ENCODE measurements at places on chromosomes 6 and 20.

GRCh38 chr20:37725855-37726254 lies 32.0 kb downstream of the CTNNBL1 start:
- no peak for DNase-seq

DNA sequence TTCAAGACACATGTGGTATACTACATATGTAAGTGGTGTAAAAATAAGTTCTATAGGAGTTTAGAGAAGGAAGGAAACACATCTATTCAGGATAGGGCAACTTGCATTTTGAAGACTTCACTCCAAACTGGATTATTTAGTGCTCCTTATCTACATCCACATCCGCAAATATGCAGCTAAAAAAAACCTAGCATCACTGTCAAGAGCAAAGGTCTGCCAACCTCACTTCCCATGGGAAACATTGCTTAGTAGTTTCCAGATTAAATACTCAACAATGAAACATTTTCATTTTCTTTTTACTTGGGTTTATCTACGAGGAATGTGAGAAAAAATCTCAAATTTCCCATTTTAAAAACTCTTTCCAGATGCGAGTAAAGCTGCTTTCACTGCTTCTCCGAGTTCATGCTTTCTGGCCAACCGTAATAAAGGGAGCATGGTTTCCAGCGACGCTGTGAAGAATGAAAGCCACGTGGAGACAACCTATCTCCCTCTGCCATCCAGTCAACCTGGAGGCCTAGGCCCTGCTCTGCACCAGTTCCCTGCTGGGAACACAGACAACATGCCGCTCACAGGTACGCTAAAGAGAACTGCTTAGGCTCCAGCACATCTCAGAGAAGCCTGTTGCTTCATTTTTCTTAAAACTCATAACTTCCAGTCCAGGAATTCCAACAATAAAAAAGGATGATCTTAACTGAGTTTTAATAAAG lies 48.2 kb downstream of the RFX6 start:
- DNase-seq, result no peak

DNA sequence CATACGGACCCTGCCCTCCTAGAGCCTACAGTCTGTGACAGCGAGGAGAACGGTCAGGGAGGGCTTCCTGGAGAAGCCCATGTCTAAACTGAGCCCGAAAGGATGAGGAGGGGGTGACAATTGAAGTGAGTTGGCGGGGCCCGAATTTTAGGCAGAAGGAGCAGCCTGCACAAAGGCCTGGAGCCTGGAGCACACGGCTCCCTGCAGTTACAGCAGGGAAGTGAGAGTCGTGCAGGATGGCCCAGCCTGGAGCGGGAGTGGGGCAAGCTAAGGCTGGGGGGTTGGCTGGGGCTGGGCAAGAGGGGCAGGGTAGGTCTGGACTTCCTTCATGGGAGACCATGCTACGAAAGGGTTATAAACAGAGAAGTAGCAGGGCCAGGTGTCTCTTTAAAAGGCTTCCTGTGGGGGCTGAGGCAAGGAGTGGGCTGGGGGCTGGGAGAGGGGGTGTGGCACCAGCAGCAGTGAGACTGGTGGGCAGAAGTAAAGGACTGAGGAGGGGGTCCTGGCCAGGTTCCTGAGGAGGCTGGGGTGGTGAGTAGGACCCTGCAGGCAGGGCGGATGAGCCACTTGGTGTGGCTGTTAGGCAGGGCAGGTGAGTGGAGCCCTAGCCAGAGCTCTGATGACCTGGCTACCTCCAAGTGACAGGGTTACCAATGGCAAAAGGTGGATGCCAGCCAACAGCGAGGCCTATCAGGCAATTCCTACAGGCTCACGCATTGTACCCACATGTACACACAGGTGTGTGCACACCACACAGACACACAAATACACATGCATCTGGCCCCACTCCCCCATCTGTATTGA lies 119.2 kb downstream of the MRPL14 start:
- DNase-seq, result peak; percentile 53

- DNase-seq, result no peak
Measured at GRCh38 chr6:159819932-159820640, 20.0 kb downstream of the PNLDC1 start.

GRCh38 chr6:156379392-156380289 lies 397.5 kb upstream of the ARID1B start:
- DNase-seq, result no peak

- DNase-seq, result no peak
Measured at GRCh38 chr6:23181356-23182110, 612.2 kb downstream of the HDGFL1 start.

DNA sequence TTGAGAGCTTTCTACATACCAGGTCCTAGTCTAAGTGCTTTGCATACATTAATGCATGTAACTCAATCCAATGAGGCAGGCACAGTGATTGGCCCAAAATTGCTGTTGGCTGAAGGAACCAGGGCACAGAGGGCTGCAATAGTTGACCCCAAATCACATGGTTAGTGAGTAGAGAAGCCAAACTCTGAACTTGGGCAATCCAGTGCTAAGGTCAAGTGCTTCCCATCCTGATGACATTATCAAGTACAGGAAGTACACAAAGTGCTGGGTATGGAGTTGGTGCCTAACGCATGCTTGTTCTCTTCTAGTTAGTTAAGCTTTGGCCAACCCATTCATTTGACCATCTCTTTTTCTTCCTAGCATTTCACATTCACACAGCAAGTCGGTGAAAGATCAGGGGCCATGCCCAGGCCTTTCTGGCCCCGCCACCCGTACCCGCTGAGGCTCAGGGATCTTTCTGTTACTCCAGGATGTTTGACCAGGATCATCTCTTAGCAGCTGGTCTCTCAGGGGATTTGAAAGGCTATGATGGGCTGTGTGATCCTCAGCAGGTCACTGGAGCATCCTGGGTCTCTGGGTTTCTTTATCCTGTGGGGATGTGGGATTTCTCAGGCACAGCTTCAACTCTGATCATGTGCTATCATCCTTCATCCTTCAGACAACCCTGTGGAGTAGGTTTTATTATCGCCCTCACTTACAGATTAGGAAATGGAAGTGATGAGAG lies 7.0 kb downstream of the KCNB1 start:
- DNase-seq, result no peak

GRCh38 chr6:86215323-86215722 lies 572.6 kb upstream of the SYNCRIP start:
- DNase-seq, result no peak

DNA sequence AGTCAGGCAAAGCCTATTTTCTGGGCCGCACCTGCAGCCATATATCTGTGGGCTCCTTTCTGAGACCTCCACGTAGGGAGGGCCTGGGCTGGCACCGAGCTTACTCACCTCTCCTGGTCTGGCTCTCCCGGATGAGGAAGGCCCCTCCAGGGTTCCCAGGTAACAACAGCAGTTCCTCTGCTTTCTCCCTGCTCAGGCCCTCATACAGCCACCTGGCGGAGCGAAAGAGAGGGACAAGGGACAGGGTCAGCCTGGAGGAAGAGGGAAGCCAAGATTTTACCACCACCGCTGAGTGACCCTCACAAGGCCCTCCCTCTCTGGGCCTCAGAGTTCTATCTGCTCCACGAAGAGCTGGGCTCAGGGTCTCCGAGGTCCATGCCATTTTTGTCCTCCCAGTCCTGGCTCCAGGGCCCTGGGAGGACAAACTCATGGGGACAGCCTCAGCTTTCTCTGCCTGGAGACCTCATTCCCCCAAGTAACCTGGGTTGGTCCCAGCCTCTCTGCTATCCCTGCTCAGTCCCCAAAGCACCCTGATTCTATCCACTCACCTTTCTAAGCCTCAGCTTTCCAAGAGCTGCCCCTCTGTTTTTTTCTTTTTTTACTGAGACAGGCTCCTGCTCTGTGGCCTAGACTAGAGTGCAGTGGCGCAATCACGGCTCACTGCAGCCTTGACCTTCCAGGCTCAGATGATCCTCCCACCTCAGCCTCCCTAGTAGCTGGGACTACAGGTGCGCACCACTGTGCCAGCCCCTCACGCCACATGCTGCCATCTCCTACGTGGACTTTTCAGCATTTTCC lies 13.3 kb downstream of the SLA2 start:
- no peak for DNase-seq

- DNase-seq, result no peak
Measured at GRCh38 chr6:25446830-25447569, 167.8 kb downstream of the CARMIL1 start.

DNA sequence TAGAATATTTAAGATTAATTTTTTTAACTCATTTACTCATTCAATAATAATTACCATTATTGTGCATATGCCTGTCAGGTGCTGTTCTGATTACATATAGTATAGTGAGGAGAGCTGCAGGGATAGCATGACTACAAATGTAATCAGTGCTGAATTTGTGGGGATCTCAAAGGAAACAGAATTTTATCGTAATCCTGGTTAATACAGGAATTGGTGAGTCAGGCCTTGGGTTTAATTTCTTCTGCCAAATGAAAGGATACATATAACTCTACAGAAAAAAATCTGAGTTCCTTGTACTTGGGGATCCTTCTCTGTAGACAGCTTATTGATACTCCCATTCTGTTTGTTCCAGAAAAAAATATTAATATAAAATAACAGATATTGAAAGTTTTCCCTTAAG lies 297.2 kb downstream of the GJA1 start:
- DNase-seq, result no peak

GRCh38 chr6:15474196-15474595 lies 188.6 kb downstream of the DTNBP1 start:
- no peak for DNase-seq

- no peak for DNase-seq
Measured at GRCh38 chr6:41335943-41336342, 535 bp downstream of the NCR2 start.

DNA sequence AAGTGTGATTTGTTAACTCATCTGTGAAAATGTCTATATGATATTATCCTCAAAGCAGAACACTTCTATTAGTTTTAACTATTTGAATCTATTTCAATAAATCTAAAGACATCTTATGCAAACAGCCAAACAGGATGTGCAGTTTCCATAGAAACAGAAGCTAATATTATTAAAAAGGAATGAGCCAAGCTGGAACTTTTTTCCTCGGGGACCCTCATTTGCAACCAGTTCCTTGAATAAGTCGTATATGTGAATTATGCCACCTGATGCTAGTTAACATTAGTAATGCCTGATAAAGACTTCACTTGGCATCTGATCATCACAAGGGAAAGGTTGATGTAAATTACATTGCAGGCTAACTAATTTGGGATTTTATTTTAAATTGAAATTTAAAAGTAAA lies 216.9 kb upstream of the SMLR1 start:
- no peak for DNase-seq

DNA sequence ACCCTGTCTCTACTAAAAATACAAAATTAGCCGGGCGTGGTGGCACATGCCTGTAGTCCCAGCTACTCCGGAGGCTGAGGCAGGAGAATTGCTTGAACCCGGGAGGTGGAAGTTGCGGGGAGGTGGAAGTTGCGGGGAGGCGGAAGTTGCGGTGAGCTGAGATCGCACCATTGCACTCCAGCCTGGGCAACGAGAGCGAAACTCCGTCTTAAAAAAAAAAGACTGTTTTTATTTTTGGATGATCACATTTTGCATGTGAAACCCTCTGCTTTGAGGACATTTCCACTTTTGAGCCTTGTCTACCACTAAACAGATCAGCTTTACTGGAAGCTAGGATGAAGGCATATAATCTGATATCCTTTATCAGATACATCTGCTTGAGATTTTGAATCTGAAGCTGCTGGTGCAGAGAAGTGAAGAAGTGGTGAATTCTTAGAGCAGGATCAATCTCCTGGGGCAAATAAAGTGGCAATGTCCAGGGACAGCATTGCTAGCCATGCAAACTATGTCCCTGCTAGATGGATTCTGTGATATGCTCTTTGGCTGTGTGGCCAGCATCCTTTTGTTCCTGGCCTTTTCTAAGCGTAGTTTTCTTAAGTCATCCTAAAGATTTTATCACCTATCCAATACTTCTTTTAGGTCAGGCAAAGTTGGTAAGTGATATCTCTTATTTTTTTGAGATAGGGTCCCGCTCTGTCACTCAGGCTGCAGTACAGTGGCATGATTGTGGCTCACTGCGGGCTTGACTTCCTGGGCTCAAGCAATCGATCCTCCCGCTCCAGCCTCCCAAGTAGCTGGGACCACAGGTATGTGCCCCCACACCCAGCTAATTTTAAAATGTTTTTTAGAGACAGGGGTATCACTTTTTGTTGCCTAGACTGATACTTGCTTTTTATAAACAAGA lies 23.3 kb downstream of the RBL1 start:
- no peak for DNase-seq

DNA sequence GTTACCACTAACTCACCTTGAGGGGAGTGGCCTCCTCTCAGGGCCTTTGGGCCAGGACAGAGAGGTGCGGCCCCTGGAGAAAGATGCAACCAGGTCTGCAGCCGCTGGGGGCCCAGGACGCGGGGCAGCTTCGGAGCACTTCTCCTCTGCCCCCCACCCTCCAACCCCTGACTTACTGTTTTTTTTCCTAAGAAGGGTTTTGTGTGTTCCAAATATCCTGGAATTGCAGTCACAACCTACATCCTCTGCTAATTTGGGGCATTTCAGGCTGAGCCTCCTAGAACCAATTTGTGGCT lies 1.7 kb downstream of the LINC00237 start:
- DNase-seq, result no peak

GRCh38 chr20:7606941-7607340 lies 333.3 kb downstream of the HAO1 start:
- DNase-seq, result no peak

DNA sequence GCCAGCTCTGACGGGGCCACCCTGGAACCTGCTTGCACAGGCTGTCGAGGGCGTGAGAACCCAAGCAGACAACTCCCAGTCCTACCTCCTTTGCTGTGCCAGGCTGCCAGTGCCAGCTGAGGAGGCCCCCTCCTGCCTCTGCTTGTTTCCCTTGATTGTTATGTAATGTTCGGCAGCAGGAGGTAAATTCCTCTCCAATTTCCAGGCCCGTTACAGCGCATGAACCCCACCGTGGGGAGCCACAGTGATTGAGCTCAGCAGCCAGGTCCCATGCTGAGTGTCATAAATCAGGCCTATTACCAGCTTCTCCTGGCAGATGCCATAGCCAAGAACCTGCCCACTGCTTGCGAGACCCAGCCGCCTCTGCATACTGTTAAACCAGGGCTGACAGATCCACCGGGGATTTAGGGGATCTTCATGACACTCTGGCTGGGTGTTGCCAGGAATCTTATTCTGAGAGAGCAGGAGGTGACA lies 320.5 kb downstream of the DHX35 start:
- no peak for DNase-seq

Measured in tibial artery (tissue), 4 donors.